ENCODE measurements at places on chromosomes 7 and 10.

DNA sequence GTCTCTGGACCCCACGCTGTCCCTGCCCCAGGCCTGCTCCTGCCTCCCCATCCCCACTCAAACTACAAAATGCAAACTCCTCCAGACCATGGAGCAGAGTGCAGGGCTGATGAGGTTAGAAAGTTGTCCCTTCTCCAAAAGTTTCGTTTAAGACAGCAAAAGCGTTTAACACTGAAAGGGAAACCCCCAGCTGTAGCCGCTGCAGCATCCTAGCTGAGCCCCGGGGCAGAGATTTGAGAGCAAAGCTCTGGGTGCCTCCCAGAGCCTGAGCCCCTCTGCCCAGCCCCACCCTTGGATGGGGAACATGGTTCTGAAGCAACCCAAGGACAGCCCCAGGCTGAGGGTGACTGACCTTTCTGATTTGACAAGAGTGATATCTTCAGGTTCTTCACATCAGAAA lies 52.8 kb upstream of the ENO4 start:
- peak; percentile 28 for ATAC-seq

DNA sequence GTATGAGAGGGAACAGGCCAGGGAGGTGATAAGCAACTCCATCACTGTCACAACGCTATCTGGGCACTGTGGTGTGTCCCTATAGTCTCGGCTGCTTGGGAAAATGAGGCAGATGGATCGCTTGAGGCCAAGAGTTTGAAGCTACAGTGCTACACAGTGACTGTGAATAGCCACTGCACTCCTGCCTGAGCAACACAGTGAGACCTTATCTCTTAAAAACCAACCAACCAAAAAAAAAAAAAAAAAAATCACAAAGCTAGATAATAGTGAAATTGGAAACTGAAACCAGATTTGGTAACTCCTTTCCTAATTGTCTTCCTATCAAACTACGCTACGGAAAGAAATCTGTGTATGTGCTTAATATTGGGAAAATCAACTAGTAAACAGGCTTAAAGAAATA lies 14.1 kb downstream of the MICU1 start:
- ATAC-seq = peak; percentile 83

DNA sequence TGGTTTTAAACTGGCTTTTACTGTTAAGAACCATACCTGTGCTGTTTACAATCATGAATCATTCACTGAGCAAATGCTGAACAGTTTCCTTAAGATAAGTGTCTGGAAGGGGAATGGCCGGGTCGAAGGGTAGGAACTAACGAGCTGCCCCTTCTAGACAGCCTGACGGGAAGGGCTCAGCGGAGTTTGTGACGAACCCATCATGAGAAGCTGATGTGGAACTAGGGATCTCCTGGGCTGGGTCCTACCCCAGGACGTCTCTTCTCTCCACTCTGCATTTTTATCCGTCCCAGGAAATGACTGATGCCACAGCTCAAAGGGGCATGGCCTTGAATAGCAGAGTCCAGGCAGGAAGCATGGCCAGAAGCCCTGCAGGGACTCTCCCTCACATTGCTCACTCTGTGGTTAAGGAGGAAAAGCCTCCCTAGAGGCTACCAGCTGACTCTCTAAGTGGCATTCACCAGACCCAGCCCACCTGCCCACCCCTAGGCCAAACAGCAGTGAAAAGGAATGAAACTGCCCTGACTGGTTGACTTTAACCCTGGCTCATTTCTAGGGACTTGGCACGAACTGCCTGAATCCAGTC lies 112.0 kb downstream of the PFKFB3 start:
- ATAC-seq = peak; percentile 36

DNA sequence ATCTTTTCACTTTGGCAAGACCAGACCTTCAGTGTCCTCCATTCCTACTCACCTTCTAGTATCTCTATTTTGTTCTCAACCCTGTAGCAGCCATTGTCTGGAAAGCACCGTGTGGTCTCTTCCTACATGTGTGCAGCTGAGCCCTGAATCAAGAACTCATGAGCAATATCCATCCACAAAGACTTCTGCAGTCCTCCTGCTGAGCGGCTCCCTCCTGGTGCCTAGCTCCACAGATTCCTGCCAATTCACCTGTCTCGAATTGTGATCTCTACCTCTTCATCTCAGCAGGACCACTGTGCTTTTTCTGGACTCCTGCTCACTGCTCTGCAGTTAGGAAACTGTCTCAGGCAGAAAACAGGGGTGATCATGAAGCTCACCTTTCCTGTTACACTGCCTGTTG lies 118.8 kb downstream of the RELN start:
- no peak for ATAC-seq

DNA sequence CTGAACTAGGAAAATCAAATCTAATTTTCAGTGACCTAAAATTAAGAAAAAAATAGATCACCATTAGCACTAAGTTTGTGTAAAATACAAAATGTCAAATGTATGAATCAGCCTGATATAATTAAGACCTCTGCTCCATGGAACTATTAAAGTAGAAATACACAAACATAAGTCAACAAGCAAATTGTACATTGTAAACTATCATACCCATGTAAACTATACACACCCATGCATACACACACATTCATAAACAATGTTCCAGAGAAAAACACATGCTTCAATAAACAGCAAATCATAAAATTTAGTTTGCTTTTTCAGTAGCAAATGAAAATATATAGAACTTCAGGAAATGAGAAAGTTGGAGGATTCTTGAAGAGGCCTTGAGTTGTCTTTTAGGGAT lies 199.7 kb upstream of the VSTM2A start:
- ATAC-seq = no peak
